ENCODE measurements at places on chromosomes 1 and 21.

GRCh38 chr1:55048453-55049270, 9.3 kb downstream of the PCSK9 start:
- DNase-seq, result no peak

- no peak for DNase-seq
Measured at GRCh38 chr1:155471026-155471425, 91.6 kb downstream of the ASH1L start.

DNA sequence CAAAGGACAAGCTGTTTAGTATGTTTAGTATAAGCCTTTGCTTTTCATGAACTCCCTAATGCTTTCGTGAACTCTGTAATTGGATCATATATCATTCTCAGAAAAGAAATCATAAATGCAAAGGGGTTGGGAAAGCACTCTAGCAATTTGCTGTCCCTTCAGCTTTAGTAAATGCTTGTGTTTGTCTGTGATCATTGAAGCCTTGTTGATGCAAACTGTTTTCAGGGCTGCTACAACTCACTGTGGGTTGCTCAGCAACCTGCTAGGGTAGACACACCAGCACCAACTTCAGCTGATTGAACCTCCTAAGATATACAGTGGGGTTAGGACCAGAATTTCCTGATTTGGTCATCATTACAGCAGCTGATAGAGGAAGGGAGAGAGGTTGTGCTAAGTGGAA, 95.0 kb downstream of the SGIP1 start:
- no peak for DNase-seq

DNA sequence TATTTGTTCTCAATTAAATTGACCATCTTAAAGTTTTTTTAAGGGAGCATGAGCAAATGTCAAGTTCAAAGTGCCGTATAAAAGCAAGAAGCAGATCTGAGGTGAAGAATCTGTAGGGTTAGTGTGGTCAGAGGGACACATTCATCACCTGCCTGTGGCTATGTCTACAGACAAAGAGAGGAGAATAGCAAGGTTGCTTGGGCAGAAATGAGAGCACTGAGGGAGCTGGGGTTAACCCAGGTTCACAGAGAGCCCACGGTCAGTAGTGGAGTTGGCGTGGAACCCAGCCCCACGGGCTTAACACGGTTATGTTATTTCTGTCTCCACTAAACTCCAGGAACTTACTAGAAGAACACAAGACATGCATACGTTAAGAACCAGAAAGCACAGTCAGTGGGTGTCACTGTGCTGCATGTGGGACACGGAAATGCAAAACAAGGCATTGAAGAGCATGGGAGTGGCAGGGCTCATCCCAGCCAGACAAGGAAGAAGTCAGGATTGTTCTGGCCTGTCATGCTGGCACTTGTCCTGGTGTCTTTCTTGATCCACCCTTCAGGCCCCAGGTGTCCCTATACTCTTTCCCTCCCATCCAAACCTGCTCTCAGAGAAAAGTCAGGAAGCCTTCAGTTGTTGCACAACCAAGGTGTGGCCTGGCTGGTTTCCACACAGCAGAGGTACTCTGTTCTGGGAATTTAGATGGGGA, 95.5 kb upstream of the IVNS1ABP start:
- no peak for DNase-seq

- peak; percentile 86 for DNase-seq
Measured at GRCh38 chr1:165114022-165114888, 242.3 kb downstream of the LMX1A start.

- no peak for DNase-seq
Measured at GRCh38 chr1:62003777-62004176, 190.9 kb upstream of the L1TD1 start.

GRCh38 chr1:88068407-88068960, 615.6 kb upstream of the PKN2 start:
- DNase-seq, result no peak

DNA sequence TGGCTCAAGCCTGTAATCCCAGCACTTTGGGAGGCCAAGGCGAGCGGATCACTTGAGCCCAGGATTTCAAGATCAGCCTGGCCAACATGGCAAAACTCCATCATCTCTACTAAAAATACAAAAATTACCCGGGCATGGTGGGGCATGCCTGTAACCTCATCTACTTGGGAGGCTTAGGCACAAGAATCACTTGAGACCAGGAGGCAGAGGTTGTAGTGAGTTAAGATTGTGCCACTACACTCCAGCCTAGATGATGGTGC, 12.0 kb downstream of the PALMD start:
- no peak for DNase-seq

Data from NCI-H1417 (cell line).